Mesenteric fat pad (tissue), 1 donor: ENCODE measurements at places on chromosomes 7 and 10. TPM values are rescaled to one million over a fixed set of nuclear protein-coding genes. Genes with fewer than 3 reads are reported as not detected.

LRRC18 gene
- total RNA-seq = not detected

SRRM3 gene
- total RNA-seq = 4.8 TPM

GRCh38 chr10:93438613-93439253, 43.4 kb downstream of the MYOF start:
- no peak for DNase-seq

ACSM6 gene
- total RNA-seq = not detected

DNA sequence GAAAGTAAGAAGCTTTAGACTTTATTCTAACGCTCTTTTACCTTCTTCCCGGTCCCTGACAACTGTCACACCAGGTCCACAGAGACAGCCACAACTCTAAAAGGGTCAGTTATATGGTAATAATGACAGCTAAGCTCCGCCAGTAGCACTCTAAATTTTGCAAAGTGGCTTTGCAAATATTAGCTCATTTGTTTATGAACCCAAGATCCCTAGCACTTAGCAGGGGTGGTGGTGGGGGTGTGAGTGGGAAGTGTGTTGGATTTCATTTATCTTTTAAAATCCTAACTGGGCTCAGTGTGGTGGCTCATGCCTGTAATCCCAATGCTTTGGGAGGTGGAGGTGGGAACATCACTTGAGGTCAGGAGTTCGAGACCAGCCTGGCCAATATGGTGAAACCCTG, 34.8 kb upstream of the SDK1 start:
- no peak for DNase-seq
